ENCODE measurements at places on chromosomes 1 and 21.

- DNase-seq: no peak
These were observed 136.1 kb downstream of the TNFSF18 start for GRCh38 chr1:172914501-172915144.

- no peak for DNase-seq
These were observed 8.1 kb upstream of the TSPAN1 start for GRCh38 chr1:46166521-46167462.

GRCh38 chr1:70628973-70629372, 217.9 kb downstream of the CTH start:
- no peak for DNase-seq

DNA sequence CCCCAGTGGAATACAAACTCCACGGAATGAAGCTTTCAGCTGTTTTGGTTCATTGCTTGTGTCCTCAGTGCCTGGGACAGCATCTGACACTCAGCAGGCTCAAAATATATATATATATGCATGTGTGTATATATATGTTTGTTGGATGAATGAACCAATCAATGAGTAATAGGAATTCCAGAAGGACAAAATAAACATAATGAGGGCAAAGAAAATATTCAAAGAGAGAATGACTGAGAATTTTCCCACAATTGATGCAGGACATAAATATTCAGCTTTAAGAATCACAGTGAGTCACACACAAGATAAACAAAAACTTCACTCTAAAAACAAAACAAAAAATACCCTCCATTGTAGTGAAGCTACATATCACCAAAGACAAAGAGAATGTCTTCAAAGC, 64.0 kb downstream of the CHD5 start:
- no peak for DNase-seq

DNA sequence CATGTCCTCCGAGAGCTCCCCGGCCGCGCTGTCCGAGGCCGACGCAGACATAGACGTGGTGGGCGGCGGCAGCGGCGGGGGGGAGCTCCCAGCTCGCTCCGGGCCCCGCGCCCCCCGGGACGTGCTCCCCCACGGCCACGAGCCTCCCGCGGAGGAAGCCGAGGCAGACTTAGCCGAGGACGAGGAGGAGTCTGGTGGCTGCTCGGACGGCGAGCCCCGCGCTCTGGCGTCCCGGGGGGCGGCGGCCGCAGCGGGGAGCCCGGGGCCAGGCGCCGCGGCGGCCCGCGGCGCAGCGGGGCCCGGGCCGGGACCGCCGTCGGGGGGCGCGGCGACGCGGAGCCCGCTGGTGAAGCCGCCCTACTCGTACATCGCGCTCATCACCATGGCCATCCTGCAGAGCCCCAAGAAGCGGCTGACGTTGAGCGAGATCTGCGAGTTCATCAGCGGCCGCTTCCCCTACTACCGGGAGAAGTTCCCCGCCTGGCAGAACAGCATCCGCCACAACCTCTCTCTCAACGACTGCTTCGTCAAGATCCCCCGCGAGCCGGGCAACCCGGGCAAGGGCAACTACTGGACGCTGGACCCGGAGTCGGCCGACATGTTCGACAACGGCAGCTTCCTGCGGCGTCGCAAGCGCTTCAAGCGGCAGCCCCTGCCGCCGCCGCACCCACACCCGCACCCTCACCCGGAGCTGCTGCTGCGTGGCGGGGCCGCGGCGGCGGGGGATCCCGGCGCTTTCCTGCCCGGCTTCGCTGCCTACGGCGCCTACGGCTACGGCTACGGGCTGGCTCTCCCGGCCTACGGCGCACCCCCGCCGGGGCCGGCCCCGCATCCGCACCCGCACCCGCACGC, 547 bp downstream of the FOXD2 start:
- no peak for DNase-seq

DNA sequence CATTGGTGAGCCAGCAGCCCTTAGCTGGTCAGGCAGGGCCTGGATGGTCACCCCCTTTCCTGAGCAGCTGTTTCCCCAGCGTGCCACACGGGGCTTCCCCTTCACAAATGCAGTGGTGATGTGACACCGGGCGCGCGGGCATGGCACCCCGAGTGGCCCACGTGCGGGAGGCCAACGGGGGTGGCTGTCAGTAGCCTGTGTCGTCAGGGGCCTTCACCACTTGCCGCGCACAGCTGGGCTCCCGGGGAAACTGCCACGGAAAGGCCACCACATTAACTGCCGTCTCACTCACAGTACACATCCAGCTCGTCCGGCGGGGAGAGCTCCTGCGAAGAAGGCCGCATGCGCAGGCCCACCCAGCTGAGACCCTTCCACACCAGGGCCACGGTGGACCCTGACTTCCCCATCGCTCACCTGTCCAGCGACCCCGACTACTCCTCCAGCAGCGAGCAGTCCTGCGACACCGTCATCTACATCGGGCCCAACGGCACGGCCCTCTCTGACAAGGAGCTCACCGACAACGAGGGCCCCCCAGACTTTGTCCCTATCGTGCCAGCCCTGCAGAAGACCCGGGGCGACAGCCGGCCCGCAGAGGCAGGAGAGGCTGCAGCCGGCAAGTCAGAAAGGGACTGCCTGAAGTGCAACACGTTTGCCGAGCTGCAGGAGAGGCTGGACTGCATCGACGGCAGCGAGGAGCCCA, 530.5 kb downstream of the KIF26B start:
- DNase-seq: no peak

- peak; percentile 30 for DNase-seq
These were observed 1.5 kb downstream of the NAXE start for GRCh38 chr1:156592910-156593660.

Measured in NCI-H1092 treated with DMSO at 0.1 percent for 48 hours (cell line).